ENCODE measurements at places on chromosomes 11 and 22.
A peak's percentile ranks its signal among the peaks of the same experiment; 100 is the strongest.

- no peak for DNase-seq
Observed at GRCh38 chr11:15675683-15676082, 561.0 kb downstream of the INSC start.

- no peak for DNase-seq
Observed at GRCh38 chr22:41700108-41700364, 733 bp downstream of the MEI1 start.

- peak; percentile 52 for DNase-seq
Observed at GRCh38 chr11:117950301-117950700, 21.1 kb upstream of the TMPRSS13 start.

- DNase-seq = no peak
Observed at GRCh38 chr22:44807915-44808690, 55.7 kb downstream of the ARHGAP8 start.

GRCh38 chr11:92837595-92837994, 131.9 kb upstream of the MTNR1B start:
- no peak for DNase-seq

DNA sequence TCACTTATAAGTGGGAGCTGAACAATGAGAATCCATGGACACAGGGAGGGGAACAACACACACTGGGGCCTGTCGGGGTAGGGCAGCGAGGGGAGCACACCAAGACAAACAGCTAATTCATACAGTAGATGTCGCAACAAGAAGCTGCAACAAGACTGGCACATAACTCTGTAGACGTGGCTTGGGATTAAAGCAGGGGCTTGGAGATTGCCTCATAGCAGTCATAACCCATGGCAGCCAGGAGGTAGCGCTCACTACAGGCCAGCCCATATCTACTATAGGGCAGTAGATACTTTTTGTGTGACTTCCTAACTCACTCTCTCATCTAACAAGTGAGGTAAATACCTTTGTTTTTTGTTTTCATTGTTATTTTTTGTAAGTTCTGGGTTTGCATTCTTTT, 1.7 kb upstream of the OR9G4 start:
- DNase-seq = no peak

DNA sequence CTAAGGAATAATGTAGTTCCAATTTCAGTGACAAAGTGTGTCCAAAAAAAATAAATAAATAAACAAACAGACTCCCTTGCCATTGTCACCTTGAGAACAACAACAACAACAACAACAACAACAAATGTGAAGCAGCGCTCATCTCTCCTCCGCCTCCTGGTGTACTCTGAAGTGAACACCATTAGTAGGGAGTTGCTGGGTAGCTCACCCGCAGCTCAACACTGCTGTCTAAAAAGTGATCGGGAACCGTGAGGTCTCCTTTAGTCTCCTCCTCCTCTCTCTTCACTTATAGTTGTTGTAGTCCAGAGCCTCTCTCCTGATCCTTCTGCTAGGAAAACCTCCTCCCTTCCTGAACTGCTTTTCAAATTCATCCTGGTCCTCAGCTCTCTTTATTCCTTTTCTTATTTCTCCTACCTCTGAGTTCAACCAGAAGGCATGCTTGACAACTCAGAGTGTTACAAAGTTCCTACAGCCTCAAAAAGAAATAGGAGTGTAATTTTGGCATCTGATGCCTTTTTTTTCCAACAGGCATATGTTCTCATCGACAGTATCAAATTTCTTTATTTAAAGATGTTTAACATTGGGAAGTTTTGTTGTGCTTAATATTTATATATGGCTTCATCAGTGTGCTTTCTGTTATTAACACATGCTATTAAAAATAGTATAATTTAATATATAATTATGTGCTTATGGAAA, 215.1 kb downstream of the PGR start:
- no peak for DNase-seq

- no peak for DNase-seq
Observed at GRCh38 chr11:73907191-73907590, 30.4 kb downstream of the PAAF1 start.

GRCh38 chr11:76918941-76919386, 58.2 kb downstream of the ACER3 start:
- no peak for DNase-seq

DNA sequence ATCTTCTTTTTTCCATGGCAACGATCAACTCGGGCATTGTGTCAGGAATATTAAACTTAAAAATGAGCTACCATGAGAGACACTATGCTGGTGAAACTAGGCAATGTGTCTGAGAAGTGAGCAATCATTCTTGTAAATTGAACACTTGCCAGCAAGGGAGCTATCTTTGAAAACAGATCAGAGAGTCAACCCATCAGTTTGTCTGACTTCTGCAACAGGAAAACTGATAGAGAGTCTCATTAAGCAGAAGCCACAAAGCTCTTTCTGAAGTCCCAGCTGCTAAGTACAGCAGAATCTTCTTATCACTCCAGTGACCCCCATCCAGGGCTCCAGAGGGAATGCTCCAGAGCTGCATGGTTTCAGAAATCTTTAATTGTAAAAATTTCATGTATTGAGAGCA, 114.7 kb downstream of the MSANTD4 start:
- no peak for DNase-seq

GRCh38 chr11:92717240-92717639, 252.2 kb upstream of the MTNR1B start:
- DNase-seq = no peak

DNA sequence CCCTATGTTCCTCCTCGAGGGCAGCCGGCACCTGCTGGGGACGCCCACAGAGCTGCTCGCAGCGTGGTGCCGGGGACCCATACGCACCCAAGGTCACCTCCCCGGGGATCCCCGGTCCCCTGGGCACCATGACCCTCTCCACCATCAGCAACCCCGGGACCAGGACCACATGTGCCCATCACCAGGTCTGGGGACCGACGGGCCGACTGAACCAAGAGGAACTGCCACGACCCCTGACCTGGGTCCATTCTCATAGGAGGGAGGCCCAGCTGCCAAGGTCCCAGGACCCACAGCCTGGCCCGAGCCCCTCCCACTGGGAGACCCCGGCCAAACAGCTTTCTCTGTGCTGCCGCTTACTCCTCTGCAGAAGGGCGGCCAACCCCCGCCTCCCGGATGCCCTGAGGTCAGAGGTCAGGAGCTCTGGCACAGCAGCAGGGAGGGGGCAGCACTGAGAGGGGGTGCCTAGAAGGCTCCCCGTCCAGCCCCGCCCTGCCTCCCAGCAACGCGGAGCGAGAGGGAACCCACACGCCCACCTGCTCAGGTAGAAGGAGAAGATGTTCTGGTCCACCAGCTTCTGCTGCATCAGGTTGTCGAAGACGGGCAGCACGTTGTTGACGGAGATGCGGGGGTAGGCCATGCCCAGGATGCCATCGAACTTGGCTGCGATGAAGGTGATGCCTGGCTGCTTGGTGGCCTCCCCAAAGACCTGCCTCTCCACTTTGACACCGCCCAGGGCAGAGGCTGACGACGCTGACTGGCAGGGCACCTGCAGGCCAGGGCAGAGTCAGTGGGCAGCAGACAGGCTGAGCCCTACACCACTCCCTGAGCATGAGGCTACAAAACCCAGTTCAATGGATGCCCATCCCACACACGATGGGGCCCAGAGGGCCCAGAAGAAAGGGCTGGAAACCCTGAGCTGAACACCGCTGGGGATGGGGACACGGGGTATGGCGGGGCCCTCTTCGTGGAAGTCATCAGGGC, 6.6 kb downstream of the CTSD start:
- no peak for DNase-seq

- no peak for DNase-seq
Observed at GRCh38 chr22:26975865-26976264, 318.5 kb downstream of the MIAT start.

DNA sequence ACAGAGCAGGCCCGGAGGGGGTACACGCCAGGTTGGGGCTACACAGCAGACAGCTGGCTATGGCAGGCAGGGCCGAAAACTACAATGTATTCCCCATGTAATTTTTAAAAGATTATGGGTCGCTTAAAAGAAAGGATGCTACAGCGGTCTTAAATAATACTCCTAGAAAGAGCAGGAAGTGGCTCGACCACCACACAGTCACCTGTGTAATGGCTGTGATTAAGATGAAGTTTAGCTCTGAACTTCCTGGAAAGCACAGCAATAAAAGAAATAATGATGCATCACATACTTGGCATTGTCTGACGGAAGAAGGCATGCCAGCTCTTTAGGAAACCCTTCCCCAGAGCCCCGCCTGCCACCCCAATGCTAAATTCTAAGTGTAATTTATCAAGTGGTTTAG, 32.6 kb downstream of the WNT11 start:
- DNase-seq = no peak

- peak; percentile 74 for DNase-seq
Observed at GRCh38 chr11:61026121-61027031, 54.9 kb downstream of the CD6 start.

Measured in T-cell (primary cell).